ENCODE measurements at places on chromosomes 12 and 14.
A peak's percentile ranks its signal among the peaks of the same experiment; 100 is the strongest.

DNA sequence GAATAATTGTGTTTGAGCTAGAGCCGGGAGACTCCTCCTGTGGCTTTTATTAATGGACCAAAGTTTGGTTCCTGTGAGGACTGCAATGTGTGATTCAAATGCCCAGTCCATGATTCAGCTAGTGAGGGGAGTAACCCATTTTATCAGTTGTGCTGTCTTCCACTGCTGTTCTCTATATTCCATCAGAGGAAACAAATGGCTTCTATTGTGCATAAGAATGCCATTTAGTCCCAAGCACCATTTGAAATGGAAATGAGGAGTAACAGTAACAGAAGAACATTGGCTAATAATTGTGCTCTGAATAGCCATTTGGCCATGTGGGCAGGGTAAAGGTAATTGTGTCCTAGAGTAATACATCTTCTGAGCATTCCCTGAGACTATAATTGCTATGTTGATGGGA, 642.7 kb downstream of the DIO2 start:
- no peak for DNase-seq

GRCh38 chr14:35406506-35407305, 2.2 kb upstream of the NFKBIA start:
- no peak for DNase-seq

DNA sequence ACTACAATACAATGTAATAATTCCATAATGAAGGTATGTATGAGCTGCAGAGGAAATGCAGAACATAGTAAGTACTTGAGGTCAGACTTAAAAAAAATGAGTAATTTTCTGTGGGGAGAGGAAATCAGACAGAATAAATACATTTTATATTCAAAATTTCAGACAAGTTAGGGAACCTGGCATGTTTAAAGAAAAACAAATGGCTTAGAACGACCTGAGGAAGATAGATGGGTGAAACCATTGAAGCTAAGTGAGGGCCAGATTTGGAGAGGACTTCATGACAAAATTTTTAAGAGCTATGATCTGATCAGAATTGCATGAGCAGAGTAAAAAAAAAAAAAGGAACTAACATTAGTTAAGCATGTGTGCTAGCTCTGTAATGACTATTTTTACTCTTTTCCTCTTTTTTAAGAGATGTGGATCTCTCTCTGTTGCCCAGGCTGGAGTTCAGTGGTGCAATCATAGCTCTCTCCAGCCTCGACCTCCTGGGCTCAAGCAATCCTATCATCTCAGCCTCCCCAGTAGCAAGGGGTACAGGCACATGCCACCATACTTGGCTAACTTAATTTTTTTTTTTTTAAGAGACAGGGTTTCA, 157.6 kb upstream of the PDE3A start:
- DNase-seq: no peak

GRCh38 chr12:109900752-109901580, 892 bp downstream of the TCHP start:
- no peak for DNase-seq

DNA sequence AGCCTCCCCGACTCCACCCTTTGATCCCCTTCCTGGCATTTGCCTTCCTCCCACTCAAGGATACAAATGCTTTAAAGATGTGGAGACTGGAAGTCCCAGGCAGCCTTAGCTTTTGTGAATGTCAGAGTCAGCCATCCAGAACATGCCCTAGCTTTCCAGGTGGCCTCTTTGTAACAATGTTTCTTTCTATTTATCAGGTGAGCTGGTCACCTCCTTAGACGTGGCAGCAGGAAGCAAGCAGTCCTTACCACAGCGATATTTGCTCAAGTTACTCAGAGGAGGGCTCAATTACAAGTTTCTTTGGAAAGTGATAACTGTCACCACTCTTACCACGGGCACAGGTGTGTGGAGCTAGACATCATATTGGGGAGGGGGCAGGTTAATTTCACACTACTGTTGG, 4.9 kb downstream of the GALNT6 start:
- DNase-seq: no peak

- no peak for DNase-seq
These were observed 82.9 kb downstream of the PAPOLA start for GRCh38 chr14:96584907-96585671.

- DNase-seq: no peak
These were observed 68.1 kb downstream of the ERC1 start for GRCh38 chr12:1059162-1059561.

- no peak for DNase-seq
These were observed 8.6 kb downstream of the WDR89 start for GRCh38 chr14:63632932-63633514.

DNA sequence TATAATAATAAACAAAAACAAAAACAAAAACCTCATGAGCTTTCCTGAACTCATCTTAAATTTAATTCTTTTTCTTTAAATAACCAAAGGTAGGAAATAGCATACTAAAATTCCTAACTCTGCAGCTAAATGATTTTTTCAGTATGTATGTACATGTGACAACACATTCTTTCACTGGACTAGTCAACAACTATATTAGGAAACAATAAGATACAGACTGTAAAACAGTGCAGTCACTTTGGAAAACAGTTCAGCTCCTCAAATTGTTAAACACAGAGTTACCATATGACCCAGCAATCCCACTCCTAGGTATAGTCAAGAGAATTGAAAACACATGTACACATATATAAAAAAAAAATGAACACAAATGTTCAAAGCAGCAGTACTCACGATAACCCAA, 64.7 kb downstream of the SPPL3 start:
- DNase-seq: no peak

DNA sequence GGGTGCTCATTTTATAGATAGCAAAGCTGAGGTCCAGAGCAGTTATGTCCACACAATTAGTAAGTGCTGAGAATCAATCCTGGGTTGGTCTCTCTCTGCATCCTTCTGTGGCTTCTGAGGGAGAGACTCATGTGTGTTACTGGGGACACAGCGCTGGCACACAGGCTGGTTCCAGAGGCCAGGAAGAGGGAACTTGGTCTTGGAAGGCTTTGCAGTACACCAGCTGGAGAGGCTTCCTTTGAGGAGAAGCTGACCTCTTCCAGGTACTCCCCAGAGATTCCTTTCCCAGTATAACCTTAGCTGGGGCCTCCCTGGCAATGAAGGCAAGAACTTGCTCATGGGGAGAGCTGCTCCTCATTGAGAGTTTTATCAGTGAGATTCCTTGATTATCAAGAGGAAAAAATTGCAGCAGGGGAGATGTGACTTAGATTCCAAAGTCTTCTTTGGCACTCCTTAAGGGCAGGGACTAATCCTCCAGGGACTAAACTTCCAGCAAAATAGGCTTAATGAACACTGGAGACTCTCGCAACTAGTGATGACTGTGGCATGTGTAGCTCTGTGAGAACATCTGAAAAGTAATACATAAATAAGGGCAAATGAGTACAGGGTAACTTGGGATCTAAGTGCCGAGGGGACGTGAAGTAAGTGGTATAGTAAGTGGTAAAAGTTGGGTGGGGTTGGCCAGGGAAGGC, 13.9 kb upstream of the KRT80 start:
- peak; percentile 23 for DNase-seq
